ENCODE measurements at places on chromosomes 5 and 9. TPM values are rescaled to one million over a fixed set of nuclear protein-coding genes. Genes with fewer than 3 reads are reported as not detected.

The FOXD1 gene
- total RNA-seq, result 0.94 TPM

DNA sequence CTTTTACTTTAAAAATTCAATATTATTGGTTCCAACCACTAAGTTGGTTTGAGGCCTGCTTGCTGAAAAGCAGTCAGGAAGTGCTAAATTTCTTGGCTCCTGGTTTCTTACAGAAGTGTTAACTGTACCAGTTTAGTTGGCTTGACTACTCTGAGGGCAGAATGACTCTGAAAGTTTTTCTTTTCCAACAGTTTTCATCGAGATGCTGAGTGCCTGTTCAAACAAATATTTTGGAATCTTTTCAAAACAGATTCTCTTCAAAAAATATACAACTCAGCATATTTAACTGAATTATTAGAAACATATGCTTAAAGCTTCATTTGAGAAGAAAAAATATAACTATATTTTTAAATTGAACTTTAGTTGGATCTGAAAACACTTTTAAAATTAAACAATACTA, 37.0 kb downstream of the SLC38A9 start:
- DNase-seq, result no peak

The FBXO38 gene
- total RNA-seq, result 77.5 TPM

The GABRA1 gene
- 18.2 TPM for total RNA-seq

DNA sequence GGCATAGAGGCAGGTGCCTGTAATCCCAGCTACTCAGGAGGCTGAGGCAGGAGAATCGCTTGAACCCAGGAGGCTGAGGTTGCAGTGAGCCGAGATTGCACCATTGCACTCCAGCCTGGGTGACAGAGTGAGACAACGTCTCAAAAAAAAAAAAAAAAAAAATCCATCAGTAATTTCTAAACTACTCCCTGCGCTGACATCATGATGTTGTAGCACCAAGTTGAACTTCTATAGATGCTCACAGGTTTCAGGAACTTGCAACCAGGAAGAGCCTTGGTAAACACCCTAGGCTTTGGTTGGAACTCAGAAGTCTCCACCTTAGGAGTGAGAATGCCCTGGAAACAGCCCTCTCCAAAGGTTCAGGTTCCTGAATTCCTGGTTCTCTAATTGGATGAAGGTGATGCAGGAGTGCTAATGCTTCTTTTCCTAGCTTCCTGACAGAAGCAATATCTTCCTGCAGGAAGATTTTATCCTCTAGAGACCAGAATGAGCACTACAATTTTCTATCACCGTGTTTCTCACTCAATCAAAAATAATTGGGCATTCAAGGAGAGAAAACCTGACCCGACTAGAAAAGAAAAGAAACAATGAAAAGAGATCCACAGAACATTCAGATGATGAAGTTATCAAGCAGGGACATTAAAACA, 469.6 kb downstream of the GADD45G start:
- DNase-seq, result no peak

The ZDHHC21 gene
- 68.6 TPM for total RNA-seq
